ENCODE measurements at places on chromosomes 3 and 15.
A peak's percentile ranks its signal among the peaks of the same experiment; 100 is the strongest.

GRCh38 chr3:64954995-64955636 is 267.3 kb upstream of the ADAMTS9 start:
- peak; percentile 57 for DNase-seq

DNA sequence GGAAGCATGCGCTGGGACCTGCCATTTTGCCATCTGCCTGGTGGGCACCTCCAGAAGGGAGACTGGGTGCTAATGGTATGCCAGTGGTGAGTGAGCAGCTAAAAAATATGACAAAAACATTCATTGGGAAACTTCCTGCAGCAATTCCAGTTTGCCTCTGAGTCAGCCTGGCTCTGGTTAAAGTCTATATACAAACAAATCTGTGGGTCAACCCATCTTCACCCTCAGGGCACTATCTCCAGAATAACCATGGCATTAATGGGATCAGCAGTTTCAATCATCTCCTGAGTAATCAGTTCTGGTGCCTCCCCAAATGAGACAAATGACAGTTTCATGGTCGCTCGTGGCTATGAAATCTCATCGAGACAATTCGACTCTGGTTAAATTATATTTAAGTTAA is 21.5 kb downstream of the FRMD4B start:
- DNase-seq: no peak

- no peak for DNase-seq
Measured at GRCh38 chr3:94121161-94121560, 58.3 kb downstream of the NSUN3 start.

DNA sequence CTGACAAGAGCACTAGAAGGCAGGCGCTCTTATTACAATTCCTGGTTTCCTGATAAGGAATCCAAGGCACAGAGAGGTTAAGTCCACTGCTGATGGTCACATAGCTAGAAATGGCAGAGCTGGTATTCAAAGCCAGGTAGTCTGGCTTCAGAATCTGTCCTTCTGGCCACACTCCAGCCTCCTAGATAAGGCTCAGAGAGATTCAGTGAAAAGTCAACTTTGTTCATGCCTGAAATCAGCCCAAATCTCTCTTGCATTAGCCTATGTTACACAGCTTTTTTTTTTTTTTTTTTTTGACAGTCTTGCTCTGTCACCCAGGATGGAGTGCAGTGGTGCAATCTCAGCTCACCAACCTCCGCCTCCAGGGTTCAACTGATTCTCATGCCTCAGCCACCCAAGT is 21.1 kb upstream of the CMTM8 start:
- no peak for DNase-seq

DNA sequence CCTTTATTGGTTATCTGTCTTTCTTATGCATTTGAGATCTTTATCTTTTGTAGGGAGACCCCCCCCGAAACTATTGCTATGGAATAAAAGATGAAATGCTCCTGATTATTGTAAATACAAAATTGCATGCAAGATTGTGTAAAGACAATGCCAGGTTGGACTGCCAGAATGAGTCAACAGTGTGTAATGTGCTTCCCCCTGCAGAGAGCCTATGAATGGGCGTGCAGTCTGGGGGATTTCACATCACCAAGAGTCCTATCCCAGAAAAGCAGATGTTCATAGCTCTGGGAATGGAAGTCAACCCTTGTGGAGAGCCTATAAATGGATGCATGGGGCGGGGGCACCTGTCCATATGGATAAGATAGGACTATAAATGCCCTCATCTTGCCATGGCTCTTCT is 584.3 kb downstream of the NSUN3 start:
- no peak for DNase-seq

- no peak for DNase-seq
Measured at GRCh38 chr15:51348688-51349087, 7.2 kb downstream of the GLDN start.

DNA sequence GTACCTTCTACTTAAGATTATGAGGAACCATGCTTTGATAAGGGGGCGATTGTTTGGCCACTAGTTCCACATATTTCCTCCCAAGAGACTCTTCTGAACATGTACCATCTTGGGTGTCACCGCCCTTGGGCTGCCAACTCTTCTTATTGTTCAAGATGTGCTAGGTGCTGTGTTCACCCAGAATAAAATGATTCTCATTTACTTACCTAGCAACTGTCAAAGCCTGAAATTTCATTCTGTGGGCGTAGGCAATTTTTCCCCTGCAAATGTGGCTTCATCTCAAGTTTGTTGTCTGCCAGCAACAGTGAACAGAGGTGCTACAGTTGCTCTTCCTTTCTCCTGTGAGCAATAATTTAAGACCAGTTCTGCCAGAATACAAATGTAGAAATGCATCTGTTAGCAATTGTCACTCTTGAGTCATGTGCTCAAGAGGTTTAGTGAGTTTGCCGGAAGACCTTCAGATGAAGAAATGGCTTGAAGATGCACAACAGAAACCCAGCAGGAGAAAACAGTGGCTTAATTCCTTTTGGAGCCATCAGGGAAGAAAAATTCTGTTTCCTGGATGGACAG is 41.3 kb upstream of the RARB start:
- peak; percentile 53 for DNase-seq

GRCh38 chr3:31288641-31289100 is 244.1 kb upstream of the STT3B start:
- no peak for DNase-seq

DNA sequence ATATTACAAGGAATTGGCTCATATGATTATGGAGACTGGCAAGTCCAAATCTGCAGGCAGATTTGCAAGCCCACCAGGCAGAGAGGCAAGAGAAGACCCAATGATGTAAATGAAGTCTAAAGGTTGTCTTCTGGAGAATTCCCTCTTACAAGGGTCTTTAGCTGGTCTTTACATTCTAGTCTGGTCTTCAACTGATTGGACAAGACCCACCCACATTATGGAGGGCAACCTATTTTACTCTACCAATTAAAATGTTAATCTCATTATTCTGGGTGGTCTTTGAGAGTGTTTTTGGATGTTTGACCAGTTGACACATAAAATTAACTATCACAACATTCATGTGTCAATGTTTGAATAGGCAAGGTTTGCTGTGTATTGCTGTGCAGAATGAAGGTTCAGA is 28.0 kb upstream of the ATP11B start:
- DNase-seq: no peak

GRCh38 chr3:196063456-196063855 is 18.4 kb downstream of the TFRC start:
- DNase-seq: no peak

- DNase-seq: no peak
Measured at GRCh38 chr15:87144775-87145174, 1065.1 kb downstream of the AGBL1 start.

DNA sequence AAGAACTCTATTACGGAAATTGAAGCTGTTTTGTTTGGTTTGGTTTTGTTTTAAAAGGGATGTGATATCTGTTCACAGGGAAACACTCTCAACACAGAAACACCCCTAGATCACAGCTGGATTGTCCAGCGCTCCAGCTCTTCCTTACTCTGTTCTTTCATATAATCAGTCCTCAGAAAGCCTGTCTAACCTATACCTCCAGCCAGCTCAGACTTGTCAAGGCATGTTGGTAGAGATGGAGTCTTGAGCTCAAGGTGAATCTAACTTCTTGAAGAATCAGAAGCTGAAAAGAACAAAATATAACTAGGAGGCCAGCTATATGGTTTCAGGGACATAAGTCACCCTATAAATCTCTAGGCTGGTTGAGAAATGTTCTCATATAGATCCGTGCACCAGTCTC is 110.2 kb upstream of the EPHA3 start:
- DNase-seq: no peak

DNA sequence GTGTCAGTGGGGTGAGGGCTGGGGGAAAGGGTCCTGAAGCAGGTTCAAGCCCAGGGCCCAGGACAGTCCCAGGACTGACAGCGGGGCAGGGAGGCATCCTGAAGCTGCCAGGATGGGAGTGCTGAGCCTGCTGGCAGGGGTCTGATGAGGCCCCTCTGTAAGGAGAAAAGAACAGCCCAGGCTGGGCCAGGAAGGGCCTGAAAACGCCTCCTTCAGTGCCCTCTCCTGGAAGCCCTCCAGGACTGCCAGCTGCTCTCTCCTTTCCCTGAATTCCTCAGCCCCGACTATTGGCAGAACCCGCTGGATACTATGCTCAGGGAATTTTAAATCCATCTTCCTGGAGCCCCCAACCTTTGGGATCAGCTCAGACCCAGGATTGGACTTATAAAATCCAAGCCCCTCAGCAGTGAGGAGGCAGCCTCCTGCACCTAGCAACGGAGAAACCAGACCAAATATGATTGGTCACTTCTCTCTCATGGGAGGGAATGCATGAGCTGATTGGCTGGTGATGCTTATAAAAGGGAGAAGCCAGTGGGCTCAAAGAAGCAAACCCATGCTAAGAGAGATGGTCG is 203.5 kb upstream of the LINGO1 start:
- no peak for DNase-seq

- DNase-seq: no peak
Measured at GRCh38 chr3:31483776-31484175, 48.9 kb upstream of the STT3B start.

- DNase-seq: peak; percentile 15
Measured at GRCh38 chr3:39216176-39216790, 23.9 kb upstream of the XIRP1 start.

- DNase-seq: peak; percentile 61
Measured at GRCh38 chr3:177513815-177514610, 316.7 kb upstream of the TBL1XR1 start.

DNA sequence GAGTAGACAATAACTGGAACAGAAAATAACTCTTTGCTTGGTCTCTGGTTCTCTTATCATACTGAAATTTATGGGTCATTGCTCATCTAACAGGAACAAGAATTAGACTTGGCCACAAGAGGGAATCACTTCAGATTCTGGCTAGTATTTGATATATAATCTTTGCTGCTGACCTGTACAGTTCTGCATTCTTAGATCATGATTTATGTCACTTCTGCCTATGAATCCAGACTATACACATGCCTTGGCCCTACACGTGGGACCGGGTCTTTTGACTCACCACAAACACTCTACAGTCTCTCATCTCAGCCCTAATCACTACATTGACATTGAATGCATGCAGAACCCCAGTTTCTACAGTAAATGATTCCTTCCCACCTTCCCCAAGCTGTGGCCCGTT is 162.5 kb upstream of the SOX2 start:
- DNase-seq: no peak

- DNase-seq: no peak
Measured at GRCh38 chr3:5006755-5007202, 27.5 kb downstream of the BHLHE40 start.

DNA sequence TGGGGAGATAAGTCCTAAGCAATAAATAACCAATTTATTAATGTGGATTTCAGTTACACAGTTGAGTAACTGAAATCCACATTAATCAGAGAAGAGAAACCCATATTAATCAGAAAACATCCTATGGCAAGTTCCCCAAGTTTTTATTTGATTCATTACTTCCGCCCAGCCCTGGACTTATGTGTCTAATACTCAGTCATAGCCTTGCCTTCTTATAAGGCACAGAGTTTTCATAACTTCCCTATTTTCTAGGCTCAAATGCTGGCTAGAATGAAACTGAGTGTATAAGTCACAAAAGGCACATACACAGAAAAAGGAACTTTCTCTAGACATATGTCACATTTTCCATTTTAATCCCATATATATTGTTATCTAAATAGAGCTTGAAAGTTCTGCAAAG is 28.8 kb downstream of the CD47 start:
- no peak for DNase-seq

GRCh38 chr3:107450254-107450893 is 72.4 kb upstream of the BBX start:
- DNase-seq: no peak

- DNase-seq: no peak
Measured at GRCh38 chr15:88535100-88535499, 11.4 kb downstream of the DET1 start.

DNA sequence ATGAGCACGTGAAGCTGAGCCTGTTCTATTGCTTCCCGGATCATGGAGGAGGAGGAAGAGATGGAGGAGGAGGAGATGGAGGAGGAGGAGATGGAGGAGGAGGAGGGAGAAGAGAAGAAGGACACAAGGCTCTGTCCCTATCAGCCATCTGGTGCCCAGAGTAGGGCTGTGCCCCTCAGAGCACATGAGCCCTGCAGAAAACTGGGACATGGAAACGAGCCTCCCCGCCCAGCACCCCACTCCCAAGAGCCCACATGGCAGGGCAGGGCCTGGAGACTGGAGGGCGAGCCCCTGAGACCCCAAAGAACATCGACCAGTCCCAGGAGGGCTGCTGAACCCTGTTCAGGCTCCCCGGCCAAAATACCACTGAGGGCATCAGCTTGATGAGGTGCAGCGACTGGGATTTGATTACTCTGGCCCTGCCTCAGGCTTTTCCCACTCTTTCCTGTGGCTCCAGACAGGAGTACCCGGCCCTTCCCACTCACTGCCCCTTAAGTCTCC is 285.6 kb downstream of the UACA start:
- DNase-seq: no peak

DNA sequence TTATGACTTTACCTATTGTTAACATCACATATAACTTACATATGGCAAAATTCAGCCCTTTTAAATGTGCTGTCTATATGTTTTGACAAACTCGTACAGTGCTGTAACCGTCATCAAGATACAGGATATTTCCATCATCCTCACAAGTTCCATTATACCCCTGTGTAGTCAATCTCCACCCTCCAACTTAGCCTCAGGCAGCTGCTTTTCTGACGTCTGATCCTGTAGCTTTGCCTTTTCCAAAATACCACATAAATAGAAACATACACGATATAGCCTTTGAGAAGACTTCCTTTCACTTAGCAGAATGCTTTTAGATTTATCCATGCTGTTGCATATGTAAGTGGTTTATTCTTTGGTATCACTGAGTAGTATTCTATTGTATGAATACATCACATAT is 47.1 kb downstream of the SLC12A1 start:
- DNase-seq: no peak

GRCh38 chr3:29145360-29145759 is 135.5 kb upstream of the RBMS3 start:
- no peak for DNase-seq

DNA sequence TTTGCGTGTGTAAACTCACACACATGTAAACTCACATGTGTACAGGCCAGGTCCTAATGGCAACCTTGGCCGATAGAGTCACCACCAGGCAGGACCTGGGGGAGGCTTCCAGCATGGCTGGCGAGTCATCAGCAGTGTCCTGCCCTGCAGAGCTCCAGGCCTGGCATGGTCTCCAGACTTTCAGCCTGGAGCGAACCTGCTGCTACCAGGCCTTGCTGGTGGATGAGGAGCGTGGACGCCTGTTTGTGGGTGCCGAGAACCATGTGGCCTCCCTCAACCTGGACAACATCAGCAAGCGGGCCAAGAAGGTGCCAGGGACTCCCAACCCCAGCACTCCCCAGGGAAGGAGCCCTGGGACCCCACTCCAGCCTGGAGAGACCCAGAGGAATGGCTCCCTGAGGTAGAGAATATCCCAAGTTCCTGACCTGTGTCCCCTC is 1.0 kb downstream of the SEMA3B start:
- DNase-seq: no peak

- DNase-seq: no peak
Measured at GRCh38 chr3:100183608-100184125, 69.4 kb upstream of the FILIP1L start.

All from muscle of arm (tissue), 14 donors.